ENCODE measurements at places on chromosomes 6 and 20.

DNA sequence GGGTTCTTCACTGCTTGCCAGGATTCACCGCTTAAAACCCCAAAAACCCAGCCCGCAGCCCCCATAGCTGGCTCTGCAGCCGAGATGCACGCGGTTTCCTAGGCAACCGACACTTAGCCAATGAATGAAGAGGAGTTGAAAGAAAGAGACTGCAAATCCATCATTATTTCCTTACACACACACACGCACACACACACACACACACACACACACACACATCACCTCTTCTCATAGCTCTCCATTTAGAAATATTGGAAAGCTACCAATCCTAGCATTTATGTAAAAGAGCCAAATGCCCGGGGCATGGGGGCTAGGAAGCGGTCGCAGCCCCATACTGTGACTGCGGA lies 3.4 kb upstream of the TUBB2B start:
- DNase-seq = no peak

DNA sequence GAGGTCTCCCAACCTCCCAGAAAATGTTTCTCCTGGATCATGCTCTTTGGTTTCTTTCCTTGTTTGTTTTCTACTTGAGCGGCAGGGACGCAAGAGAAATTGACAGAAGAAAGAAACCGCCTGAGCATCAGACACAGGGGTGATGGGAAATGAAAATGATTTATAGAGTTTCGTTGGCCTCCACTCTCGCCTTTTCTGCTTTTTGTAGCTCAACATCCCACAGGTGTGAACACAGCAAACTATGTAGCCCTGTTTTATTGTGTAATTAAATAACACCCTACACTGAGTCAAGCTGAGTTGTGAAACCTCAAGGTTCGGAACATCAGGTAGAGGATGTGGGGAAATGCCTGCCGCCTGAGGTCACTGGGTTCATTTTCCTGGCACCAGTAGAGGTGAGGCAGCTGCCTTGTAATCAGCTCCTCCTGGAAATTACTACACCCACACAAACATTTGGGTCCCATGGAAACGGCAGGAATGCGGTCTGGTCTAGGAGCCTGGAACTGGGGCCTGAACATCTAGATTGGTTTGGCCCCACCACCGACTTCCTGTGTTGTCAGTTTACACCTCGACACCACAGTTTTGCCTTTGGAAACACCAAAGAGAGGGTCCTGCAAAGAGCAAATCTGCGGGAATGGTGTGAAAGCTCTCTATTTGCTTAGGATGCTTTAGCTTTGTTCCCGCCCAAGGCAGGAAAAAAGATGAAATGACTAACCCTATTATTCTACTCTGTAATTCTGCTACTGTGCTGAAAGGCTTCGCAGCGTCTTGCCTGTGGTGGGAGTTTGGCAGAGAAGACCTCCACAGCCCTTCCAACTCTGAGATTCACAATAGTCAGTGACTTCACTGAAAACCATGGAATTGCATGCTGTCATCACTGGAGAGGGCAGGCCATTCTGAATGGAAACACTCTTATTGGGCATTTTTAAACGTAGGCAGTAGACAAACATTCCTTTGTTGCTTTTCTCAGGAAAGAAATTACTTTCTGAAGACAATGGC lies 53.0 kb downstream of the ADAT2 start:
- DNase-seq = peak; percentile 81

DNA sequence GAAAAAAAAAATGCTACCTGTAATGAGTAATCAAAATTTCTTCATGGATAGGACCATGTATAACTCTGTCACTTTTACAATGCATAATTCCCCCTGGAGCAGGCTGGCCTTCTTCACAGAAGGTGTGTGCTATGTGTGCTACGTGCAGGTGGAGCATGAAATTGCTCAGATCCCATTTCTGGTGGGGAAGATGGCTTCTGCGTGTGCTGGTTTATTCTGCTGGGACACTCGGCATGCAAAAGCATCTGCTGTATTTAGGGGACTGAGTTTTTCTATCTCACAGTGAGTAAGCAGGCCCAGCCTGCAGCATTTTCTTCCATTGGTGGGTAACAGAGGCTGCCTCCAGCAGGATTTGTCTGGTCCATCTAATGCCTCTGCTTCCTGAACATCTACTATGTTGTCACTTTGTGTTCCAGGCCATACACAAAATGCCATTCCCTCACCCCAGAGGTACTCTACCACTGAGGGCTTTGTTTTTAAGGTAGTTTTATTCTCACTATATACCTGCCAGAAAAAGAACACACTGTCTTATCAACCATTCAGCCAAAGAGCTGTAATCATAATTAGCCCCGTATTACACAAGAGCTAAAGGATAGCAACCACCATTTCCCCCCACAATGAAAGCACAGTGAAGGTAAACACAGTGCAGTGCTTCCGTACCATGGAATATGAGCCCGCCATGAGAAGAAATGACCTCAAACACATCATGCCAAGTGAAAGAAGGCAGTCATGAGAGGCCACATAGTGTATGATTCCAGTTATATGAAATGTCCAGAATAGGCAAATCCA lies 62.4 kb downstream of the SYNDIG1 start:
- no peak for DNase-seq

DNA sequence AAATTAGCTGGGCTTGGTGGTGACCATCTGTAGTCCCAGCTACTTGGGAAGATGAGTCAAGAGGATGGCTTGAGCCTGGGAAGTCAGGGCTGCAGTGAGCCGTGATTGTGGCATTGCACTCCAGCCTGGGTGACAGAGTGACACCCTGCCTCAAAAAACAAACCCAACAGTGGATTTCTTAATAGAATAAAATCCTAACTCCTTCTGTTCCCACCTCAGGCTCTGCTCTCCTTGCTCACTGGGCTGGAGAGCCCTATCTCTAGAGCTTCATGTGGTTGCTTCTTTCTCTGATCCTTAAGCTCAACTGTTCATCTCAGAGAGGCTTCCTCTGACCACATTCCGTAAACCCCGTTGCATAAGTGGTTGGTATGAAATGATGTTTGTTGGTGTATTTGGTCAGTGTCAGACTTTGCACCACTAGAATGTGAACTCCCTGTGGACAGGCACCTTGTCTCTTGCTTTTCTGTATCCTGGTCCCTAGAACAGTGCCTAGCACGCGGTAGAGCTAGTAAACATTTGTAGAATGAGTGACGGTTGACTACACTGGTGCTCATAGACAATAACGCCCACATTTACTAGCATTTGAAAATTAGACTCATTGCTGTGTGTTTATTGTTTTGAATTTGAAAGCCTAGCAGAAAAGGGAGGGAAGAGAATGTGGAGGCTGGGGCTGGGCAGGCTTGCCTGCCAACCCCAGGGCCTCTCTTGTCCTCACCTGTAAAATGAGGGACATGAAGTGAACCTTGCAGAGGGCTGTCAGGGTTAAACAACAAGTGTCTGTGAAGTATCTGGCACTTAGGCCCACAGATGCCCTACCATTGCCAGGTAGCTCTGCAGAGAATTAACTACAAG lies 4.2 kb downstream of the MAPRE1 start:
- DNase-seq = no peak

GRCh38 chr6:116035616-116036015 lies 25.1 kb downstream of the FRK start:
- DNase-seq = no peak

DNA sequence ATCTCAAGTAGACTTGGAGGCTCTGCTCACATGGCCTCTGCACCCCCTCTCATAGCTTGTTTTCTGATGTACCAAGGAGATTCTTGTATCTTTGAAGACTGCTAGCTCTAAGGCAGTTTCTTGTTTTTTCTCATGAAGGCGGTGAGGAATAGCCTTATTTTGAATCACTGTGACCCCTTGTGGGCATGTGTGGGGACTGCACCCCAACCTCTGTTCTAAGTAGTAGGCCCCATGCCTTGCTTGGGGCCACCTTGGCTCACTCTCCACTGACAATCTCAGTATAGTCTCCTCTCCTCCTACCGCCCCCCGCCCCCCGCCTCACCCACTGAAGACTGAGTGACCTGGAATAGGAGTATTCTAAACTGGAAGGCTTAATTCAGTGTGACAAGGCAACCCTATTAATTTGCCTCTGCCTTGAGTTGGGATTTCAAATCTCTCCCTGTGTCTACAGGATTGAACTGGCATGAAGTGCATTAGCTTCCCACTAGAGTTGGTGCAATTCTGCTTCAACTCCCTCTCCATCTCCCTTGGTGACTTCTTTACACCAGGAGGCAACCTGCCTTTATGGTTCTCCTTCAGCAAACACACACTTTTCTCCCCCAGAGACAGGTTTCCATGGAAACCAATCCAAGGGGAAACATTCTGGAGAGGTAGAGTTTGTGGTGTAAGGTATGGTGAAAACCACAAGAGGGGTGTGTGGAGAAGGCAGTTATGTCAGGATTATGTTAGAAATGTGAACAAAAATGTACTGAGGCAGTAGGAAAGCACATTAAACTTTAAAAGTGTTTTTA lies 75.4 kb upstream of the ECI2 start:
- peak; percentile 62 for DNase-seq

- DNase-seq = peak; percentile 71
These were observed 76.7 kb downstream of the FOXC1 start for GRCh38 chr6:1686117-1687098.

GRCh38 chr6:11160199-11160598 lies 48.7 kb upstream of the ERVFRD-1 start:
- DNase-seq = no peak

- DNase-seq = no peak
These were observed 750.6 kb upstream of the MMS22L start for GRCh38 chr6:98033617-98034016.

DNA sequence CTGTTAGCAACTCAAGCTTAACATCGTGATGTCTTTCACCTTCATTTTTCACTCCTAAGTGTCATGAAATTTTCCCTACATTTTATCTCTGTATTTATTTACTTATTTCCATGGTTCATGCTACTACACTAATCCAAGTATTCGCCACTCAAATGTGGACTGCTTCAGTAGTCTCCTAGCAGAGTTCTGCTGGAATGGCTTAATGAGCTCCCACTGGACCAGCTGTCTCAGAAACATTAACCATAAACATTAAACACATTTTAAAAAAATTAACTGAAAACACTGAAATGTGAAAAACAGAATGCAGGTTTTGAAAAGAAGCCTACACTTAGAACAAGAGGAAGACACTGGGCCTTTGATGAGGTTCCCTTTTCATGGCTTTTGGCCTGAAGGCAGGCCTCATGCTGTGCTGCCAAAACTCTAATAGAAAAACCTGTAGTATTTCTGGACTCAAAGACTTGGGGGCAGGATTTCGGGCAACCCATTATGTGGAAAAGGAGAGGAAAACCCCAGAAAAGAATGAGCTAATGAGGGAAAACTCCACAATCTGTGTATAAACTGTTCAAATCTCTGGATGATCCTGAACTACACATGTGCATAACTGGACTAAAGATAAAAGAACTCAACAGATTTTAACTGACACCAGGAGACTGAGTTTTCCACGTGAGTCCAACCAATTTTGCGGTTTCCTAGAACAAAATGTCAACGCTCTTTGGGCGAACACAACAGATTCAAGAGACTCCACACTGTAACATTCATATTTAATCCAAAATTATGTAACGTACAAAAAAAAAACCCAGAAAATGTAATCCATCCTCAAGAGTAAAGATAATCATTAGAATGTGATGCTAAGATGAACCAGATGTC lies 33.0 kb downstream of the SAMD3 start:
- DNase-seq = no peak

DNA sequence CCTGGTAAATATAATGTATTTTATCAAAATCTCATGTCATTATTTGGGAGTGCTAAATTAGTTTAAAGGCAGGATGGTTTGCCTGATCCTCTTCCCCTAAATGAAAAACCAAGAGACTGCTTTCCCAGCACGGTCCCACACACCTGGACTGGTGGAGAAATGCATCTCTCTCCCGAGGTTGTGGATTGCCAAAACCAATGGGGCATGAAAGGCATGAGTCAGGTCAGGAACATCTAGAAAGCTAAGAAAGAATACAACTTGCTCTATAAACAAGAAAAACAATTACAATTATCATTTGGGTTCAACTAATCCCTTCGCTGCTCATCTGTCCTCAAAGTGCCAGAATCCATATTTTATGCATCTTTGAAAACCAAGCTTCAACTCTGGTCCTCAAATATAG lies 308.3 kb upstream of the IRAK1BP1 start:
- DNase-seq = no peak

DNA sequence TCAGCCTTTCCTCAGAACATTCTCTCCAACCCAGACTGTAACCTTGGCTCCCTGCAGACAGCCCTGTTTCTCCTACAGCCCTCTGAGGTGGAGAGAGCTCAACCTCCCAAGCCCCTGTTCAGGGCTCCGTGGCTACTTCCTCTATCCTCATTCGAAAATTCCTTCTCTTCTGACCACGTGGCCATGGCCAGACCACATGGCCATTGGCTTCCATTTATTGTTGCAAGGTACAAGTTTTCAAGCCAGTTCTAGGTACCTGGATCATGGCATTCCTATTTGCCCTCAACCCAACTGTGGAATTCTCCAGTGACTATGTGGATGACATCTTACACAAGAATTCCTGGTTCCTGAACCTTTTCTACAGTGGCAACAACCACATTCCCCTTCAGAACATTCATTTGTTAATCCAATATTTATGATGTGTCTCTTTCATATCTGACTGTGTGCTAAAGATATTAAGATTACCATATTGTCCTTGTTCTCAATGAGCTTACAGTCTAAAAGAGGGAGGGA lies 161.9 kb downstream of the GMPR start:
- DNase-seq = no peak

DNA sequence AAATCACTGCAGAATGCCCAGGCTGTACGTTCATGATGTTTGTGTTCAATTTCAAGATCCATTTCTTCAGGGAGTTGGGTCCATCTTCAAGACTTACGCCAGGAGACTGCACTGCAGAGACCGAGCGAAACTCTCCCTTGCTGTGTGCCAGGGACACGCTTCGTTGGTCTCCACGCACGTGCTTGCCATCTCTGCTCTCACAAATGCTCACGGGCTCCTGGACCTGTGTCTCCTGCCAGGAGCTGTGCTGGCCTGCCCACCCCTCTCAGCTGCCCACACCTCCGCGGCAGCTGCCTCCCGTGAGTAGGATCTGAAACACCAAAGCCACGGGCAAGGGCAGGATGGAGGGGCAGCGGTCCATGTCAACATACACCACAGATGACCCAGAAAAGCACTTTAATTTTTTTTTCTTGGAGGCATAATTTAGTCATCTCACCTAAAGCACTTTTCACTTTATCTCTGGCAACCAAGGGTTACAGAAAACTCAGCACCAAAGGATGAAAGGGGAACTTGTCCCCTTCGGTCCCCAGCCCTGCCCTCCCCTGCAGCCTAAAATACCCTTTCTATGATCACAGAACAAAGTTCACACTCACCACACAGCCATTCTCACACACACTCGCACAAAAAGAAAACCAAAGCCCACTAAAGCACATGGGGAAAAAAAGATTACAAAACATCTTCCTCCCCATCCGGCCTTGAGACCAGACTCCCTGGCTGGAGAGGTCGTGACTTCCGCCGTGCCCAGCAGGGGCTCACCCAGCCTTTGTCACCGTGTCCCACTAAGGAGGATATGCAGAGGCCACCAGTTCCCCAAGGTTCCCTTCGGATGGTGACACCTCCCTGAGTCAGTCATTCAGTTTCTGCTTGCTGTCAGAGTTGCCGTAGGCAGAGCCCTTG lies 137.9 kb downstream of the AGPAT4 start:
- no peak for DNase-seq

- DNase-seq = no peak
These were observed 116.6 kb downstream of the ZFAND3 start for GRCh38 chr6:37936150-37936549.
